Activated CD4-positive, CD25-positive, alpha-beta regulatory T cell (primary cell): ENCODE measurements at places on chromosomes 16 and 17.

GRCh38 chr16:22217890-22218730, 12.0 kb downstream of the EEF2K start:
- no peak for DNase-seq

DNA sequence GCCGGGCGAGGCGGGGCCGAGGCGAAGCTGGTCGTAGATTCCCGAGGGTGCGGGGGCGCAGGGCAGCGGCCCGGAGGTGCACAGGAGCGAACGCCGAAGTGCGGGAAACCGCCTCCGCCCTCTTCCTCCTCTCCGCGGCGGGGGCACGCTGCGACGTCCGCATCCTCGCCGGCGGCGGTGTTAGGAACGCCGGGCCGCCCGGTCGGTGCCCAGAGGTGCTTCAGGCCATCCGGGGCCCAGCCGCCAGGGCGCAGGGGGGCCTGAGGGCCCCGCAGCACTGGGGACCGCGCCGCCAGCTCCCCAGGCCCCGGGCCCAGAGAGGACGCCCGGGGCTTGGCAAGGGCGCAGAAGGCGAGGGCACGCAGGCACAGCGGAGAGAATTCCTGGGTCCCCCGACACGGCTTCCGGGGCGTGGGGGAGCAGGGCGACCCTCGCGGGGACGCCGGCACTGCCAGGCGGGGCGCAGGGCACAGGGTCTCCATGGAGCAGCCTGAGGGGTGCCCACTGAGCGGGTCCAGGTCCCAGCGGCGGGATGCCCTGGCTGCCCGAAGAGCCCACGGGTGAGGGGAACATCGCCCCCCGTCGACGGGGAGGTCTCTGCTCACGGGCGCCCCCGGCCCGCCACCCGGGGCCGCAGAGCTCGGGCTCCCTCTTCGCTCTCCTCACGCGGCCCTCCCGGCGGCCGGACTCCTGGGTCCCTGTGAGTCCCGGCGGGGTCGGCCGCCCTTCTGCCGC, 576 bp downstream of the EPOP start:
- DNase-seq, result no peak

- no peak for DNase-seq
These were observed 14.0 kb downstream of the VPS53 start for GRCh38 chr17:700504-701094.

- no peak for DNase-seq
These were observed 6.6 kb upstream of the HOXB9 start for GRCh38 chr17:48632579-48633265.

DNA sequence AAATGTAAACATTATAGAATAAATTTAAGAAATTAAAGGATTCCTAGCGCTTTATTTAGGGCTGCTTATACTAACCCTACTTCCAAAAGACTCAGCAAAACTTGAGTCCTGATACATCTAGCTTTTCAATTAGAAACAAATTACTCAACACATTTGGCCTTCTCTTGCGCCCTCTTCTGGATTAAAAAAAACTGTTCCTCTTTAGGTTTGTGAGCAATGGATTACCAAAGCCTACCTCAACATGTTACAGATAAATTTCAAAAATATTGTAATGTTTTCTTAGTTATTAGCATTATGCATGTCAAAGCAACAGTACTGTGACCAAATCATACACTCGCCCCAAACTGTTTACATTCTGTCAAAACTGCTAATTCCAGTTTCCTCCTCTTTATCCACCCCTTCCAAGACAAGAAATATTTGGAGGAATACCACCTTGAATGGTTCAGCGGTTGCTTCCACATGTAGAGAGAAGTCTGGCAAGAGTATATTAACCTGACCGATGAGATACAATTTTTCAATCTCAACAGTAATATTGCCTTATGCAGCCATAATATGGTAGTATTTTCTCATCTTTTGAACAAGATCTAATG, 2.7 kb downstream of the NUFIP2 start:
- DNase-seq, result no peak

- no peak for DNase-seq
These were observed 125.8 kb downstream of the TRIM37 start for GRCh38 chr17:58980706-58981481.
